A673 (cell line): ENCODE measurements at places on chromosomes 12 and 14. TPM values are rescaled to one million over a fixed set of nuclear protein-coding genes. Genes with fewer than 3 reads are reported as not detected.

The HOXC6 gene
- total RNA-seq: 20.8 and 22.3 TPM in 2 replicates

GRCh38 chr12:54053751-54054741, at the start of gene HOXC4:
Gene HOXC4 (plus strand): TSS chr12:54053835. CDS start chr12:54053923, 88 bp downstream.
- DNase-seq: peak; percentile 67
- H3K27ac ChIP-seq: no peak within 1 kb of the TSS
- H3K27me3 ChIP-seq: no peaks in the 10 kb centered on the region
- peak within 1 kb of the TSS; percentile 55 for H3K4me3 ChIP-seq
- H3K4me1 ChIP-seq: peaks cover 34% of the 10 kb centered on the region

- H3K27me3 ChIP-seq: no peaks in the 10 kb centered on the region
- H3K4me3 ChIP-seq: no peak overlapping the region
- no peak for DNase-seq
- H3K27ac ChIP-seq: no peak overlapping the region
- peaks cover 42% of the 10 kb centered on the region for H3K4me1 ChIP-seq
- H3K36me3 ChIP-seq: peaks cover 26% of the 10 kb centered on the region
Measured at GRCh38 chr12:56040151-56040550, 1.6 kb upstream of the RPS26 start.

The COX8C gene
- 0.66 TPM in 1 of 2 replicates, not detected in the other for total RNA-seq

- H3K36me3 ChIP-seq: peaks cover 3% of the 10 kb centered on the region
- no peak overlapping the region for H3K27ac ChIP-seq
- no peaks in the 10 kb centered on the region for H3K27me3 ChIP-seq
Measured at GRCh38 chr14:60753264-60754119, 18.9 kb downstream of the MNAT1 start.

The TOMM20L gene
- total RNA-seq: not detected in 2 replicates

The GRIP1 gene
- total RNA-seq: 1.9 and 3.6 TPM in 2 replicates

DNA sequence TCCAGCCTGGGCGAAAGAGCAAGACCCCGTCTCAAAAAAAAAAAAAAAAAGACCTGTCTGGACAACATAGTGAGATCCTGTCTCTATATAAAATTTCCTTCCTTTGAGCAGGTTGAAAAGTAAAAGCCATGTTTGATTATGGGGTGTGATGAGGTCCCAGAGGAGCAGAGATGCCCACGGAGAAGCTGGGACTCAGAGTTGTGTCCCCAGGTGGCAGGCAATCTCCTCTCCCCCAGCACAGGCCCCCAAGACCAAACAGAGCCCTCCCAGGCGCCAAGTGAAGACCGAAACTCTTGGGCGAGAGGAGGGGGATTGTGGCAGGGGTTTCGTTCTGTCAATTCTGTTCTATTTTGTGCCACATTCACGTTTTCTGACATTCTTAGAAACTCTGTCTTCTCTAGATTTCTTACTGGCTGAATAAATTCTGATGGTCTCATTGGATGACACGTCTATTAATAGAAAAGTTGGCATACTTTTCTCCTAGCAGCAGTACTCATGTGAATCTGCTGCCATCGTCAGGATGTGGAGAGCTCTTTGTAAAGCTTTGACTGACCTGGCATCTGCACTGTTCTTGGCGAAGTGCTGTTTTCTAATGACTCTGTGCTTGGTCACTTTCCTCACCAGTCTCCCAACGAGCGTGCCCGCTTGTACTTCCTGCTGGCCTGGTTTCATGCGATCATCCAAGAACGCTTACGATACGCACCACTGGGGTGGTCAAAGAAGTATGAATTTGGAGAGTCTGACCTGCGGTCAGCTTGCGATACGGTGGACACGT, 43.4 kb downstream of the HSP90AA1 start:
- H3K27ac ChIP-seq: no peak overlapping the region
- H3K4me3 ChIP-seq: no peak overlapping the region
- H3K4me1 ChIP-seq: no peaks in the 10 kb centered on the region
- DNase-seq: no peak

The GPR65 gene
- total RNA-seq: not detected in 2 replicates

DNA sequence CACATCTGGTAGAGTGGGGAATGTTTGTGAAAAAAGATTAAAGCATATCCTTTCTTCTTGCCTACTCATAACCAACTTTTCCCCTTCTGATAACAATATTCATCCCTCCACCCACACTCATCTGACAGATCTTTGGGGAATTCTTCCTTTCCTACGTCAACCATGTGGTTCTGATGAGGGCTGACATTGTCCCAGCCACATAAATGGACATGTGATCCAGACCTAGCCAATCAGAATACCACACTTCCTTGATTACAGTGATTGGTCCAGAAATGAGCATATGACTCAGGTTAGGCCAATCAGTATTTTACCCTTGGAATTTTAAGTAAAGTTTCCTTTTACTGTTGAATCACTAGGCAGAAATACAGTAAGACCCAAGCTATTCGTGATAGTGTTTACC, 58.9 kb downstream of the GPR65 start:
- H3K27me3 ChIP-seq: no peaks in the 10 kb centered on the region
- no peak overlapping the region for H3K27ac ChIP-seq
- no peak overlapping the region for H3K4me3 ChIP-seq
- DNase-seq: peak; percentile 2

- no peak within 1 kb of the TSS for H3K27ac ChIP-seq
- H3K4me1 ChIP-seq: no peaks in the 10 kb centered on the region
- H3K27me3 ChIP-seq: no peaks in the 10 kb centered on the region
- H3K36me3 ChIP-seq: no peaks in the 10 kb centered on the region
- peak; percentile 69 for DNase-seq
Measured at GRCh38 chr14:59576332-59577294, at the start of gene CCDC175. Gene CCDC175 (minus strand): TSS chr14:59576812. CDS start chr14:59576775, 37 bp downstream.

DNA sequence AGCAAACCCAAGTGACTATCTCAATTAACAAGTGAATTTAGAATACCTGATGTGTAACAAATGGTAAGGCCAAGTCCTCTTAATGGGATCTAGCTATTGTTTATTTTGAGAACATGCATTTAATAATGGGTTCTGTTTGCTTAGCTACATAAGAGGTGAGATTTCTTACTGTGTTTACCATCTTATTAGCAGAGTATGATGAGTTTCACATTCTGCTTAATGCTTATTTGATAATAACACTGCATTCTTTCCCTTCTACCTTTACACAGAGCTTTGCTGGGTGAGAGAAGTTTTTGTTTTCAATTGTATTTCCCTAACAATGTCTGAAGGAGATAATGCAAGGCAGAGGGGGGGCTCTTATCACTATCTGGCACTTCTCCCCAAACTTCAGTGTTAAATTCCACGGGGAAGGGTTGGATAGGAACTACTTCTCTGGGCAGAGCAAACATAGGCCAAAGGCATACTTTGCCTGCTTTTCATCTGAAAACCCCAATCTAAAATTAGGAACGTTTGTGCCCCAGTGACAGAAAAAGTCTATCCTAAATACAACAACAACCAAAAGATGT, 129.0 kb upstream of the ATXN7L3B start:
- peaks cover 25% of the 10 kb centered on the region for H3K4me1 ChIP-seq
- no peak overlapping the region for H3K27ac ChIP-seq
- H3K27me3 ChIP-seq: no peaks in the 10 kb centered on the region
- no peaks in the 10 kb centered on the region for H3K36me3 ChIP-seq
- no peak for DNase-seq

The FOS gene
- total RNA-seq: 10.2 and 13.7 TPM in 2 replicates

DNA sequence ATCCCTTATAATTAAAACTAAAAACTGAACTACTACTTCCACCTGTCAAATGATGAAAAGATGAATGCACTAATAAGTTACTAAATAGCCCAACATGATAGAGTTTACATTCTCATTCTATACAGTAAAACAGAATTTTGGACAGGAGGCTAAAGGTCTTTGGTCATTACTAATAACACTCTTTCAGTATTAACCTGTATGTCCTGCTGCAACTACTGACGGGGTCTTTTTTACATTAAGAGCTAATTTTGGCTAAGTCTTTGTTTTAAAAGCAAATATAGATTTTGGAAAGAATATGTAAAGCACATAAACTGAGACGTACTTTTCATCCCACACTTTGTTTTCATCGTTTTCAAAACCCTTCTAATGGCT, 175.4 kb upstream of the CDKN3 start:
- H3K27ac ChIP-seq: no peak overlapping the region
- no peak for DNase-seq
- H3K36me3 ChIP-seq: no peaks in the 10 kb centered on the region
- H3K4me3 ChIP-seq: no peak overlapping the region

DNA sequence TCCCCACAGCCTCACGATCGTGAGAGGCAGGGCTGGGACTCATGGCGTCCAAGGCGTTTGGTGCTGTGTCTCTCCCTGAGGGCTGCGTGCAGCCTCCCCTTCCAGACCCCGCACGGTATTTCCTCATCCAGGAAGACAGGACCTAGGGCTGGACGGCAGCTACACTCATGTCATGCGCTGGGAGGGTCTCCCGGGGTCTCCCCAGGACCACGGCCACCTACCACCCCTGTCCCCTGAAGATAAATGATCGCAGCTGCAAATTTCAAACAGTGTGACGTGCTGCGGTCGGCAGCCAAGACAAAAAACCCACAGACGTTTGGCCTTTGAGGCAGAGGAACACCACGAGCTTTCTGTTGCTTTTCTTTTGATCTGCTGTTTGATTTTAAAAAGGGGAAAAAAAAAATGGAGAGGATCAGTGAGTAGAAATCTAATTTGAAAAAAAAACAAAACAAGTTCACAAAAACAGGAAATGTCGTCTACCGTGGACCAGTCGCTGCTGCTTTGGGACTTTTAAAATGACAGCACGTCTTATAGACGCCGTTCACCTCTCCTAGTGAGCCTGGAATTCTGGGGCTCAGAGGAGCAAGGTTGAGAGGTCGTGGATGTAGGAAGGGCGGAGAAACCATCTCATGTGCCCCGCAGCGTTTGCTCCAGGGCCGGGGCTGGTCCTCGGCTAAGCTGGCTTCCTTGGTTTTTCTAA, 237.6 kb downstream of the SLC41A2 start:
- no peaks in the 10 kb centered on the region for H3K4me1 ChIP-seq
- H3K27ac ChIP-seq: no peak overlapping the region
- H3K4me3 ChIP-seq: no peak overlapping the region
- no peaks in the 10 kb centered on the region for H3K27me3 ChIP-seq
- no peak for DNase-seq
- no peaks in the 10 kb centered on the region for H3K36me3 ChIP-seq

The NRIP2 gene
- 0.28 and 0.39 TPM in 2 replicates for total RNA-seq

The CMKLR1 gene
- total RNA-seq: 0.24 and 0.57 TPM in 2 replicates

DNA sequence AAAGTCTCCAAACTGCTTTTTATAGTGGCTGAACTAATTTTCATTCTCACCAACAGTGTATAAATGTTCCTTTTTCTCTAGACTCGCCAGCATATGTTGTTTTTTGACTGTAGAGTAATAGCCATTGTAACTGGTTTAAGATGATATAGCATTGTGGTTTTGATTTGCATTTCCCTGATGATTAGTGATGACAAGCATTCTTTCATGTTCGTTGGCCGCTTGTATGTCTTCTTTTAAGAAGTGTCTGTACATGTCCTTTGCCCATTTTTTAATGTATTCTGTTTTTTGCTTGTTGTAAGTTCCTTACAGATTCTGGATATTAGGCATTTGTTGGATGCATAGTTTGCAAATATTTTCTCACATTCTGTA, 404.9 kb downstream of the FLRT2 start:
- H3K36me3 ChIP-seq: no peaks in the 10 kb centered on the region
- H3K4me3 ChIP-seq: no peak overlapping the region
- H3K4me1 ChIP-seq: no peaks in the 10 kb centered on the region
- DNase-seq: no peak

GRCh38 chr12:108572166-108572790, 9.9 kb downstream of the ISCU start:
- no peak overlapping the region for H3K4me3 ChIP-seq
- H3K27me3 ChIP-seq: no peaks in the 10 kb centered on the region
- peaks cover 16% of the 10 kb centered on the region for H3K4me1 ChIP-seq
- peaks cover 18% of the 10 kb centered on the region for H3K36me3 ChIP-seq
- H3K27ac ChIP-seq: no peak overlapping the region

GRCh38 chr14:52079239-52079959, 10.5 kb upstream of the NID2 start:
- no peaks in the 10 kb centered on the region for H3K4me1 ChIP-seq
- no peak for DNase-seq
- H3K27me3 ChIP-seq: no peaks in the 10 kb centered on the region
- H3K27ac ChIP-seq: no peak overlapping the region

GRCh38 chr14:91872011-91872501, 4.7 kb upstream of the TC2N start:
- H3K27ac ChIP-seq: no peak overlapping the region
- no peak overlapping the region for H3K4me3 ChIP-seq
- H3K27me3 ChIP-seq: no peaks in the 10 kb centered on the region
- no peak for DNase-seq

The TCP11L2 gene
- 0.39 and 3.0 TPM in 2 replicates for total RNA-seq

GRCh38 chr14:71261206-71261605, 353.9 kb downstream of the PCNX1 start:
- DNase-seq: no peak
- H3K4me1 ChIP-seq: peaks cover 8% of the 10 kb centered on the region
- no peaks in the 10 kb centered on the region for H3K36me3 ChIP-seq
- H3K27ac ChIP-seq: no peak overlapping the region
- no peaks in the 10 kb centered on the region for H3K27me3 ChIP-seq
- H3K4me3 ChIP-seq: no peak overlapping the region

GRCh38 chr14:26330982-26331381, 266.9 kb downstream of the NOVA1 start:
- no peaks in the 10 kb centered on the region for H3K36me3 ChIP-seq
- no peak for DNase-seq
- no peak overlapping the region for H3K4me3 ChIP-seq

- no peak overlapping the region for H3K27ac ChIP-seq
- H3K4me1 ChIP-seq: peaks cover 64% of the 10 kb centered on the region
- H3K27me3 ChIP-seq: no peaks in the 10 kb centered on the region
- no peaks in the 10 kb centered on the region for H3K36me3 ChIP-seq
- H3K4me3 ChIP-seq: no peak overlapping the region
Measured at GRCh38 chr14:33567023-33567728, 383.7 kb downstream of the EGLN3 start.

The MNAT1 gene
- 70.9 and 79.6 TPM in 2 replicates for total RNA-seq

The HCAR2 gene
- 0.24 and 0.34 TPM in 2 replicates for total RNA-seq

The KRT75 gene
- not detected in 2 replicates for total RNA-seq

The KRT74 gene
- not detected in 2 replicates for total RNA-seq

The HOXC4 gene
- total RNA-seq: 9.6 and 9.8 TPM in 2 replicates

- no peaks in the 10 kb centered on the region for H3K27me3 ChIP-seq
- no peak overlapping the region for H3K4me3 ChIP-seq
- H3K27ac ChIP-seq: peak overlapping the region; percentile 77
- peak; percentile 90 for DNase-seq
Measured at GRCh38 chr12:2335109-2335508, 282.3 kb downstream of the CACNA1C start.

- DNase-seq: peak; percentile 78
- no peaks in the 10 kb centered on the region for H3K27me3 ChIP-seq
- H3K27ac ChIP-seq: no peak overlapping the region
- no peaks in the 10 kb centered on the region for H3K36me3 ChIP-seq
Measured at GRCh38 chr14:53539489-53540126, 386.5 kb upstream of the DDHD1 start.

GRCh38 chr12:52903285-52903854, 1.5 kb downstream of the KRT8 start:
- DNase-seq: peak; percentile 81
- H3K36me3 ChIP-seq: no peaks in the 10 kb centered on the region
- peaks cover 16% of the 10 kb centered on the region for H3K4me1 ChIP-seq

- H3K27ac ChIP-seq: no peak overlapping the region
- peaks cover 34% of the 10 kb centered on the region for H3K27me3 ChIP-seq
- H3K4me3 ChIP-seq: no peak overlapping the region
- no peaks in the 10 kb centered on the region for H3K4me1 ChIP-seq
- no peaks in the 10 kb centered on the region for H3K36me3 ChIP-seq
Measured at GRCh38 chr14:80987235-80988032, 32.0 kb downstream of the TSHR start.
